ENCODE measurements at places on chromosomes 1 and 21.

DNA sequence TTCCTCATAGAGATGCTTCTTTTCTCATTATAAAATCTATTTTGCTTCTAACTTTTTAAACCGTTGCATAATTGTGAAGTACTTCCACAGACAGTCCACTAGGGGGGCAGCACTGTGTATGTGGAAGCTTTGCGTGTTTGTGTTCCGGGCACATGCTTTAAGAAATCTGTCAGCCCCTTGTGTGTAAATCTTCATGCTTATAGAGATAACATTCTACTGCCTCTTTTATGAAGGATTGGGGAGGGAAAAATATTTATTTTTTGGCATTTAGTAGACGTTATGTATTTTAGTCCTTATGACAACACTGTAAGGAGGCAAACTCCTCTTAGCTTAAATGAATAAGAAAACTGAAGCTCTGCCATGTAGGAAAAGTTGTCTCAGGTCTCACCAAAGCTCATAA is 157.3 kb upstream of the PTGFR start:
- no peak for DNase-seq

- no peak for DNase-seq
Measured at GRCh38 chr21:35142036-35142815, 93.1 kb upstream of the RUNX1 start.

DNA sequence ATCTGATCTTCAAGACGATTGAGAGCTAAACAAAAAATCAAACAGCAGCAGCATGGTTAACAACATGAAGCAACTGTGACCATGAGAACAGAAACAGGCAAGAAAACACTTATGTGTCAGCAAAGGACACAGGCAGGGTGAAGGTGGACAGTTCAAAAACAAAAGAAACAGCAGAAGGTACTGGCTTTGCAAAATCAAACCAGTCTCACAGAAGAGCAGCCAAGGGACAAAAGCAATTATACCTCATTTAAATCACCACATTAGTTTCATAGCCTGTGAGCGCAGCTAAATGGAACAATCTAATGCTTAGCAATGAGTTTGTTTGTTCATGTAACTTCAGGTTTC is 59.1 kb downstream of the CAPN2 start:
- DNase-seq: no peak

DNA sequence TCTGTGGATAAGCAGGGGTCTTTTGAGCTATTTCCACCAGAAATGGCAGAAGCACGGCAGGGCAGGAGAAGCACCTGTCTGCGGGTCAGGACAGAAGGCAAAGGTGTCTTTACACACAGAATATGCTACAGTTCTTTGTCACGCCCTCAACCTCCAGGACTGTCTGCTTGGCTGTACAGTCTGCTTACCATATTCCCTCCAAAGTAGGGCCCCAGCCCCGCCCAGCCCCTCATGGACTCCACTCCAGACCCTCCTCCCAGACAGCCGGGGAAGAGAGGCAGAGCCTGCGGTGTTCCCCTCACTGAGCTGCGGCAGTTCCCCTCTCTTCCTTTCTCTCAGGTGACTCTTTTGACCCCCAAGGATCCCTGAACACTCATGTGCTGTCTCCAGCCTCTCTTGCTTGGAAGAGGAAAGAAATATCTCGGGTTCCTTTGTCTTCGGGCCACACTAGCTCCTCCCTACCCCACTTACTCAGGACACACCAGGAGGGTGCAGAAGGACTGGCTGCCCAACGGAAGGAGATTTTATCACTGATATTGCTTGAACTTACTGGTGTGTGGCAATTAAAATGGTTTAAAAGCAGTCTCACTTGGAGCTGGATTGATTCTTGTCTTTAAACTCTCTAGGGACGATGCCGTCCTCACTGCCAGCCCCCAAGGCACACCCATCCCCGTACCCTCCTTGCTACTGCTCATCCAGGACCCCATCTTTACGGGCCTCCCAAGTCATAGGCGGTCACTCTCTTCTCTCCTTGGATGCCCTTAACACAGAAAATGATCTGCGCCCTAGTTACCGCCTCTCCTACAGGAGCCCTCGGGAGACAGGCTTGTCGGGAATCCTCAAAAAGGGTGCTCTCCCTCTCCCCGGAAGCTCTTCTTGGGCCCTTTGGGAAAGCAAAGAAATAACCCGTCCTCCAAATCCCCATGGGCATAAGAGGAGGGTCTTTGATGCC is 169.7 kb downstream of the TOMM20 start:
- DNase-seq: no peak

DNA sequence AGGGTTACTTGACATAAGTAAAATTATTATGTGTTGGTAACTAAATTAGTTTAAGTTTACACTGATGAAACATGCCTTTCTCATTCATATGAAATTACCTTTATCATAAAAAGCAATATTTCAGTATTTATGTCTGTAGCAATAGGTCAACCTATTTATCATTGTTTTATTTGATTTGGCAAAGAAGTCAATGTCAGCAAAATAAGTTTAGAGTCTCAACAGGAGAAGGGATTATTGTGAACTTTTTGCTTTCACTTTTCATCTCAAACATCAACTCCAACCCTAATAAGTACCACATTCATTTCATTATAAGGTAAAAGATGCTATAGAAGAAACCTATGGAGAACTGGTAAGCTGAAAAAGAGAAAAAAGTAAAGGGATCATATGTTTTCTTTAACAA is 1015.4 kb upstream of the ADGRL4 start:
- no peak for DNase-seq
